ENCODE measurements at places on chromosomes 2 and 18.

DNA sequence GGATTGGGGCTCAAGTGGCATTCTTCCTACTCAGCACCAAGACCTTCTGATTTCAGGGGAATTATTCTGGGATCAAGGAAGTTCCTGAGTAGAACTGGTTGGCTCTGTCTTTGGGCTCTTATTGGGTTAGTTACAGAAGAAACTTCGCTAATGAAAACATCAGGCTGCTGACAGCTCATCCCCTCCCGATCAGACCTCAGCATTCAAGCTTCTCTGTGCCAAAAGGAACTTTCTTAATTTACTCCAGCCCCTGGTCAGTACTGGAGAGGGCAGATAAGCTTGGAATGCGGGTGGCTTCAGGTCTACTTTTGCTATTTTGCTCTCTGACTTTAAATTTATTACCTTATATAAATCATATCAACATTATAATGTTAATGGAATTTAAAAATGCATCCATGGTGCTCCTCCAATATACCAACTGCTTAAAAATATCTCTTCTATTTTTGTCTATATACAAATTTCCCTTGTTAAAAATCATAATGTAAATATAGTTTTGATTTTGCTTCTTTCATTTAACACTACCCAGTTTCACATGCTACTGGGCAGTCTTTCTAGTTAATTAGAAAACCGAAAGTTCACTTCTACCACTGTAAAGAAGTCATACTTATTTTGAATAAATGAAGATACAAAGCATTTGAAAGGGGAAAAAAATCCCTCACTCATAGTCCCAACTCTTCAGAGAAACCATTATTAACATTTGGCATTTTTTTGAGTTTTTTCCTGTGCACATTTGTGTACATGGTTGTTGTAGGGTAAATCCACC is 34.4 kb downstream of the PCARE start:
- DNase-seq = no peak

GRCh38 chr2:226799211-226799975 is at the start of gene IRS1:
Gene IRS1 (minus strand): TSS chr2:226799820. CDS start chr2:226798738, 1,082 bp downstream.
- no peak for DNase-seq

DNA sequence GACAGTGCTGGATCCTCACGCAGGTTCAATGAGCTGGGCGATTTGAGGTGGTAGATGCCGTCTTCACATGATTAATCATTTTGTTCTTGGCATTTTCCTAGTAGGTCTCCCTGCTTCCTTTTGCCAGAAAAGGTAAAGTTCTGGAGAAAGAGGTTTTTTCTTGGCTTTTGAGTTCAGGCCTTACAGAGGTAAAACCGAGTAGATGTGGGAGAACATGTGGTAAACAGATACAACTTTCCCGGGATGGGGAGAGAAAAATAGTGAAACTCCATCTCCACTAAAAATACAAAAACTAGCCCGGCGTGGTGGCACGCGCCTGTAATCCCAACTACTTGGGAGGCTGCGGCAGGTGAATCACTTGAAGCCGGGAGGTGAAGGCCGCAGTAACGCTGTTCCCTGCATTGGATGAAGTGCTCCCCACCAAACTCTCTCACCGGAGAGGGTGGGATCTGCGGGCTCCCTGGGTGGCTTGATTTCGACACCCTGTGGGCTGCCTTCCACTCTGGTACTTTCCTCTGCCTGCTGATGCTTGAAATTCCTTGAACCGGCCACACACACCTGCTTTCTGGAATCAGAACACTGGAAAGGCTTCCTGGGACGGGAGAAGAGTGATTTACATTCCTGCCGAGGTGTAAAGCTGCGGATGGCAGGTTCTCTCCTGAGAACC is 88.8 kb downstream of the ACTR3 start:
- DNase-seq = no peak

DNA sequence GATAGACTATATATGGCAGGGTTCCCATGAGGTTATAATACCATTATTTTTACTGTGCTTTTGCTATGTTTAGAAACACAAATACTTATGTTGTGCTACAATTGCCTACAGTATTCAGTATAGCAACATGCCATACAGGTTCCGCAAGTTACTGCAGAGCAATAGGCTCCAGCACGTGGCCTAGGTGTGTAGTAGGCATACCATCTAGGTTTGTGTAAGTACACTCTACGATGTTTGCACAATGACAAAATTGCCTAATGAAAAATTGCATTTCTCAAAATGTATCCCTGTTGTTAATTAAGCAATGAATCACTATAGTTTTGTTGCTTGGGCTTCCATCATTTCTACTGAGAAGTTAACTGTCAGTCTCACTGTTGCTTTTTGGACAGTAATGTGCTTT is 9.8 kb downstream of the CD302 start:
- DNase-seq = no peak

DNA sequence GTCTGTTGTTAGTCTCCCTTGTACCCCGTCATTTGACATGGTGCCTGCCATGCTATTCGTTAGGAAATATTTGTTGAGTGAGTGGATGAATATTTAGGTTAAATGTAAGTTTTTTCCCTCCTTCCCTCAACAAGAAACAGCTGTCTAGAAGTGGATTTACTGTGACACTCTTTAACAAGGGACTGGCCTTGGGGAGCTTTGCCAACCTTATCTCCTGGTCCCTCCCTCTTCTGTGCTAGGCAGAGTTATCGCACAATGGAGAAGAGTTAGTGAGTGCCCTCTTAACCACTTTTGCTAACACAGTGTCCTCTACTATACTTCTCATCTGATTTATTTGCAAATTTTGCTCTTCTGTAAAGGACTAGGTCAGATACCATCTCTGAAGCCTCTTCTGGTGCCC is 61.2 kb downstream of the DIS3L2 start:
- DNase-seq = no peak

DNA sequence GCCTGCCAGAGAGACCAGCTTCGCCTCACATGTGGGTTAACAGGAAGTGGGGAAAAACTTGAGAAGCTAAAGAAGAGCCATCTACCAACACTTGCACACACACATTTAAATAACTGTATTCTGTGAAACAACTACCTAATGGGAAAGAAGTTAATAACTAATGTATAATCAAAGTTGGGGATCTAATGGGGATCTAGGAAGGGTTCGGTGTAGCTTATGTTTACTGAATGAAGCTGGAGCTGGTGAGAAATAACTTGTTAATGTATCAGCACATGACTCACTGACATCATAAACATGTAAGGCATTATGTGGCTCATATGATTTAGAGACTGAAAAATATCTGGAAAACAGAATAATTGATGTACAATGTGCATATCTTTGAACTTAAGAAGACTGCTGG is 421.3 kb upstream of the NXPH2 start:
- no peak for DNase-seq

GRCh38 chr2:172462373-172462848 is 35.0 kb downstream of the ITGA6 start:
- DNase-seq = no peak

- no peak for DNase-seq
Observed at GRCh38 chr2:221399183-221399582, 172.9 kb downstream of the EPHA4 start.

All from omental fat pad (tissue), 4 donors.